ENCODE measurements at places on chromosomes 7 and 10. TPM values are rescaled to one million over a fixed set of nuclear protein-coding genes. Genes with fewer than 3 reads are reported as not detected.
A peak's percentile ranks its signal among the peaks of the same experiment; 100 is the strongest.

The SPDYE9 gene
- polyA plus RNA-seq = not detected

- DNase-seq = no peak
Measured at GRCh38 chr7:23191022-23191421, 9.2 kb downstream of the NUP42 start.

DNA sequence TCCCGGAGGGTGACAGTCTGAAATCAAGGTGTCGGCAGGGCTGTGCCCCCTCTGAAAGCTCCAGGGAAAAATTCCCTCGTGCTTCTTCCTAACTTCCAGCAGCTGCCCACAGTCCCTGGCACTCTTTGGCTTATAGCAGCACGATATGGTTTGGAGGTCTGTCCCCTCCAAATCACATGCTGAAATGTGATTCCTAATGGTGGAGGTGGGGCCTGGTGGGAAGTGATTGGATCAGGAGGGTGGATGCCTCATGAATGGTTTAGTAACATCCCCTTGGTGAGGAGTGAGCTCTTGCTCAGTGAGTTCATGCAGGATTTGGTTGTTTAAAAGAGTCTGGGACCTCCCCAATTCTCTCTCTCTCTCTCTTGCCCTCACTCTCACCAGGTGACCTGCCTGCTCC is 51.1 kb downstream of the GPAM start:
- DNase-seq = no peak

DNA sequence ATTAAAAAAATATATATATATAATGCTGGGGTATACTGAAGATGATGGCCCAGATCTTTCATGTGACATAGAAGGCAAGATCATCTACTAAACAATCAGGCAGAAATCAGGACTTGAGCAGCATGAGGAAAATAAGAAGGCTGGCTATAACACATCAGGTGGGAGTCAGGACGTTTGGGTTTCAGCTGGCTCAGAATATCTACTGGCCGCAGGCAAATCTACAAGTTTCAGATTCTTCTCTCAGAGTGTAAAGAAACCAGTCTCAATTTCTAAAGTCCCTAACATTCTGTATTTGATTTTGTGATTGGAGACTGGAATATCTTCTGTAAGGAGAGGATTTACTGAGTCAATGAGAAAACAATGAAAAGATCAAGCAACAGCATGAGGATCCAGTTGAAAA is 37.7 kb upstream of the FAM3C start:
- DNase-seq = no peak

DNA sequence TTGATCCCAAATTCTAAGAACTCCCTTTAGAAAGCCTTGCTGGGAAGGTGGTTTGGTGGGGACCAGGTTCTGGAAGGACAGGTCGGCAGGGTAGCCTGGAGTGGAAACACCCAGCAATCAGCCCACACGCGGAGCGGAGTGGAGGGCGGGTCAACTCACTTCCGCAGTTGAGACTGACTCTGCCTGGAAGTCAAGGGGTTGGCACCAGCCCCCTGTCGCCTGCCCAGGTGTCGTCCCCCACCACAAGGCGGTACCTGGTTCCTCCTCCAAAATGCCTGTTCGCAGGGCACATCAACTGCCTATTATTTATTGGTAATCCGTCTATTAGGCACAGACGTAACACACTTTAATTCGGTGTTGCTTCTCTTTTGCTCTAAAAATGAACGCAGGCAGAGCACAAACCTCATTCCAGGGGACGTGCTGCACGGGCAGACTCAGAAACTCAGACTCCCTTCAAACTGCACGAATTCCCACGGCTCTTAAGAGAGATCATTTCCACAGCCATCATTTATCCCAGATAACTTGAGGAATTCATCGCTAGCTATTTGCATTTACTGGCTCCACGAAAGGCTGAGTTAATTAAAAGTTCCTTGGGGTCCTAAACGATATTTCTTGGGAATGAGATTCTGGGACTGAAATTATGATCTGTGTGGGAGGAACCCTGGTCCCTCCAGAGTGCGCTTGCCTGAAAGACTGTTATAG is 248.2 kb upstream of the PPP2R2D start:
- DNase-seq = no peak

DNA sequence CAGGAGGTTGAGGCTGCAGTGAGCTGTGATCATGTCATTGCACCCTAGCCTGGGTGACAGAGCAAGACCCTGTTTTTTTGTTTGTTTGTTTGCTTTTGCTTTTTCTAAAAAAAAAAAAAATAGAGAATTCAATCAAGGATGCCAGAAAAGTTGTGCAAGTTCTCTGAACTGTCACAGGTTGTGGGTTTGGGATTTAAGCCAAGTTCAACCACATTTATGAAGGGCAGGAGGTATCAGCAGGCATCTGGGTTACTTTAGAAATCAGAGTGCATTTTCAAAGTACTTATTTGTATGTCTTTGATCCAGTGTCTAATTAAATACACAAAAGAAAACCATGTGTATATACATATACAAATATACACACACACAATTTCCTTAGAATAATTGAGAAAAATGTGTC is 151.2 kb upstream of the MINDY3 start:
- DNase-seq = no peak

GRCh38 chr10:81981724-81982123 is 106.7 kb downstream of the NRG3 start:
- no peak for DNase-seq

DNA sequence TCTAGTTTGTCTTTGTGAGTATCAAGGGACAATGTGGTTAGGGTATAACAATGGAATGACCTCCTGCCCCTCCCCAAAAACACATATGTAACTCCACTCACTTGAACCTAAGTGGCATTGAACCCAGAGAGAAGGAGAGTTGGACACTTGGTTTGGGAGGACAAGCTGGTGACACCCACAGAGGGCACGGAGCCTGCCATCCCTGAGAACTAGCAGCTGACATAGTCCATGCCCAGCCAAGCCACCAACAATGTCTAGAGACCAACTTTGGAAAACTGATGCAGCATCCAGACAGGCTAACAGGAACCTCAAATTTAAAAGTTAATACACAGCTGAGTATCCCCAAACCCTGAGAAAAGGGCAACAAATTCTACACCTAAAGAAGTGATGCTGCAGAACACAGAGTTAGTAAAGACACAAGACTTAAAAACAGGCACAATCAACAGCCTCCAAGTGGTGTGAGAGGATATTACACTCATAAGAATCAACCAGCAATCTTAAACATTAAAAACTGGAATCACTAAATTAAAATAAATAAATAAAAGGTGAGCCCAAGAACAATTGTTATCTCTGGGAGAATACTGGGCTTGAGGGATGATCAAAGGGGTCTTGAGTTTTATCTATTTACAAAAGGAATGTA is 27.2 kb downstream of the NUDCD3 start:
- no peak for DNase-seq

The IFIT1B gene
- not detected for polyA plus RNA-seq

The CDNF gene
- 1.1 TPM for polyA plus RNA-seq

- DNase-seq = no peak
Measured at GRCh38 chr10:126233182-126234148, 154.8 kb downstream of the ADAM12 start.

The GJC3 gene
- not detected for polyA plus RNA-seq

DNA sequence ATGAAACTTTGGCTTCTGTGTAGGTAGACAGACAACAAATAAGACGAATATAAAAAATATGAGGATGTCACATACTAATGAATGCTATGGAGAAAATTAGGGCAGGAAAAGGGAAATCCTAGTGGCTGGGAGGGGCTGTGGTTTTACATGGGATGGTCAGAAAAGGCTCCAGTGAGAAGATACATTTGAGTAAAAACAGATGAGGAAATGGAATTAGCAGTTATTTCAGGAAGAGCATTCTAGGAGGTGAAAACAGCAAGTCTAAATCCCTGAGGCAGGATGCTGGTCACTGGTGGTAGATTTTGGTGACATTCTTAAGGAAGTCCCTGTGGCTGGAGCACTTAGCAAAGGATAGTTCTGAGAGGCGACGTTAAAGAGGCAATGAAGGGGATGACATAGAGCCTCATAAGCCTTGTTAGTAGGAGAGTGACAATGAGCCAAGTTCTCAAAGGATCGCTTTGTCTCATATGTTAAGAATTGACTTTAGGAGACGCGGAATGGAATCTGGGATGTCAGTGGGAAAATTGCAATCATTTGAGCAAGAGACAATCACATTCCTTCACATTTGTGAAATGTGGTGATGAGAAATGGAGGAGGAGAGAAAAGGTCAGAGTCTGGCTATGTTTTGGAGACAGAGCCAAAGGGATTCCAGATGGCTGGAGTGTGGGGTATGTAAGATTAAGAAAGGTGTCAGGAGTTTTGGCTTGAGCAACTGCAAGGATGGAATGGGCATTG is 384.7 kb upstream of the FZD8 start:
- no peak for DNase-seq

DNA sequence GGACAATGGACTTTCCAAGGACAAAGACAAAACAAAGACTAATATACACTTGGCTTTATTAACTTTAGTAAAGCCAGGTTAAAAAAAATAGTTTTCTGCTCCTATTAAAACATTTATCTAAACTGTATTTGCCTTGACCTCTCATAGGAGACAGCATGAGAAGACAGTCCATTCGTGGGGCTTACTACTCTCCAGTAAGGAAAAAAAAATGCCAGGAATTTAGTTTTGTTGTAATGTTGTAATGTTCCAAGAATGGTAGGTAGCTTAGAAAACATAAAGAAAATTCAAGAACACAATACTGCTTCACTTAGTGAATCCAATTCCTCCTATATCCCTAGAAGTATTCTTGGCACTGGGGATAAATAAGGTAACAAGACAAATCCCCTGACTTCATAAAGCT is 81.7 kb downstream of the KMT2C start:
- DNase-seq = no peak

DNA sequence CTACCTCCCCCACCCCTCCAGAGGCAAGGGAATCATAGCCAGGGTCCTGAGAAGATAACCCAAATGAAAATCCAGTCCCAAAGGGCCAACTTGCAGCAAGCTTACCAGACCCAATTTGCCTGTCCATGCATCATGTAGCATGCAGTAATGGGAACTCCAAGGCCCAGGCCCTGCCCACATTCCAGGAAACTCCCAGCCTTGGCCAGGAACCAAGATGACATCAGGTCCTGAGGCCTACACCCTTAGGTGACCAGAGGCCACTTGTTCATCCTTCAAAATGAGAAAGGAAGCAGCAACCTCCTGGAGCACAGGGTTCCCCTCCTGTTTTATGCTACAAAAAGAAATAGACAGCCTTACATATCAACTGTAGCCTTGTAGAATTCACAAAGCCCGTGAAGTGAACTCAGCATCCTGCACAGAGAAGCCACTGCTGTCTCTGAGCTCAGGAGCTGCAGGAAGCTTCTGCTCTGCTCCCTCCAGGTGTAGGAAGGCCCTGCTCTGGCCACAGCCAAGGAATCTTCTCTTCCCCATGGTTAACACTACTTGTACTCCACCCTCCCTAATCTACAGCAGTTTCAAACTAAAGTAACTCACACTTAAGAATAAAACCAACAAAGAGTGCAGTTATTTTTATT is 30.3 kb upstream of the GRB10 start:
- peak; percentile 47 for DNase-seq

The LRRN3 gene
- 12.7 TPM for polyA plus RNA-seq

GRCh38 chr10:77493851-77494261 is 143.8 kb downstream of the KCNMA1 start:
- no peak for DNase-seq

DNA sequence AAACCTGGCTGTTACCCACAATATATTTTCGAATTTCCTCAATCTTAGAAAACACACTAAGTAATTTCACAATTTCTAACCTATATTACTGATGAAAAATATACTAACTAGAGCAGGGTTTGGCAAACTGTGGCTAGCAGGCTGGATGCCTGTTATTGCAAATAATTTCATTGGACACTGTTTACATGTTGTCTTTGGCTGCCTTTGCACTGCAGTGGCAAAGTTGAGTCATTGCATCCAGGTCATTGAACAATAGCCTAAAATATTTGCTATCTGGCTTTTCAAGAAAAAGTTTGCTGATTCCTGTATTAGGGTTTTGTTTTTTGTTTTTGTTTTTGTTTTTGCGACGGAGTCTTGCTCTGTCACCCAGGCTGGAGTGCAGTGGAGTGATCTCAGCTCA is 47.2 kb downstream of the KIF11 start:
- peak; percentile 9 for DNase-seq

Measured in BJ (cell line).